ENCODE measurements at places on chromosomes 12 and 14.

GRCh38 chr14:105503296-105503640 lies 12.2 kb downstream of the TEDC1 start:
- DNase-seq = no peak

DNA sequence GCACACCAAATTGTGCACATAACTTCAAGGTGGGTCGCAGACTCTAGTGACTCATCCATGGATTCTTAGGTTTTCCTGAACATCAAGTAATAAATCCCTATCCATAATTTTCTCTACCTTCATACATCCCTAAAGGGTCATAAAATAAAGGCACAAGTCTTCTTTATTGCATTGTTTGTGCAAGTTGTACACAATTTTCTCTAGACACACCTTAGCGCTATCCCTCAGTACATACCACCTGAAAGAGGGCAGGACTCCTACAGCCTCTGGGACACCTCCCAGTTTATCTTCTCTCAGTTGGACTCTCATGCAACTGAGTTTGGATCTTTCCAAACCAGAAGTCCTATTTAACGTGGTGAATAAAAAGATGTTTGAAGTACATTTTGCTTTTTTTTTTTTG lies 168.5 kb upstream of the BMP4 start:
- no peak for DNase-seq

DNA sequence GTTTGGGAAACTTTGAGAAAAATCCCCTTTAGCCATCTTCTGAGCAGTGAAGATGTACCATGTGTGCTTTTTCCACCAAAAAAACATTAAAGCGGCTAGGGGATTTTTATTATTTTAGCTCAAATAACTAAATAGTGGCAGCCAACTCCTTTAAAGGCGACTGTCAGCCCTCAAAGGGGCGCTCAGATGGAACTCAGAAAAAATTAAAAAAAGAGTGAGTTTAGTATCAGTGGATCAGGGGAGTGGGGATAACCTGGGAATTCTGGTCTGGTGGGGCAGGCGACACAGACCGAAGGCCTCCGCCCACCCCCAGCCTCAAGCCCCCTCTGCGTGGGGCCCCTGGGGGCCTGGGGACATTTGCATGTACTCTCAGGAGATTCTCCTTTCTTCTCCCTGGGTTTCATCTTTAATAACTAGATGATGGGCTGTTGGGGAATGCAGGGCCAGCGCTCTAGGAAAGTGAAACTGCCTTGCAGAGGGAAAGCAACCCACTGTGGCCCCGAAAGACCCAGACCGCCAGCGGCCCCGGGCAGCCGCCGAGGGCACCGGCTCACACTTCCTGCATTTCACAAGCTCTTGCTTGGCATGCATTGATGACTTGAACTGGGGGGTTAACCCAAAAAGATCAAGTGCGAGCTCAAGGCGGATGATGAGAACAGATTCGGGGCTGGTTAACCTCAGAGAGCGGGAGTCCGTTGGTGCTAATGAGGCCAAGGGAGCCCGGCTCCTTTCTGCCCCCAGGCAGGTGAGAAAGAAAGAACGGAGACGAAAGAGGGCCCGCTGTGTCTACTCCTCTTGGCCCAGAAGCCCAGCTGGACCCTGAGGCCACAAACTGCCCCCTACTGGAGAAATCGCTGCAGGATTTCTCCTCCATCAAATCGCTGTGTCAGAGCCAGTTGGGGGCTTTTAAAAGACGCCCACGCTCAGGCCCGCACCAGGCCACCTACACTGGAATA lies 7.3 kb upstream of the BATF start:
- no peak for DNase-seq

GRCh38 chr12:75959060-75959459 lies 72.5 kb downstream of the PHLDA1 start:
- DNase-seq = no peak
